Caki2 (cell line): ENCODE measurements at places on chromosomes 1 and 21.

DNA sequence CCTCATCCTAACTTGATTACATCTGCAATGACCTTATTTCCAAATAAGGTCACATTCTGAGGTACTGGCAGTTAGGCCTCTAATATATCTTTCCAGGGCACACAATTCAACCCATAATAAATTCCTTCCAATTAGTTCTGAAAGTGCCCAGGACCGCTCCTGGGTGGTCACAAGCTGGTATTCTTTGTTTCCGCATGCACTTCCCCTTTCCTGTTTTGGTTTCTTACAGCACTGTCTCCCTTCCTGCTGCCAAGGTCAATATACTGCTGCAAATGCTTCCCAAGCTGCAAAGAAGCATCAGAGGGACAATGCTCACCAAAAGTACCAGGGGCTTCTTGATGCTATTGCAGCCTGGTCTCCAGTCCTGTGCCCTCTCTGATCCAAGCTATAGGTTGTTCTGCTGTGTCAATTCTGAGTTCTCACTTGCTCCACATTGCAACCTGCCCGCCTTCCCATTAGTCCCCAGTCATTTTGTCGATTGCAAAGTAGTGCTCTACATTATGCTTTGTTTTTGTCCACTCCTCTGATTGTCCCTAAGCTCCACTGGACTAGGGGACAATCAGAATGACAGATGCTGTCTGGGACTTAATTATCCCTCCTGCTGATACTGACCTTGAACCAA lies 13.9 kb upstream of the XPR1 start:
- DNase-seq = no peak

DNA sequence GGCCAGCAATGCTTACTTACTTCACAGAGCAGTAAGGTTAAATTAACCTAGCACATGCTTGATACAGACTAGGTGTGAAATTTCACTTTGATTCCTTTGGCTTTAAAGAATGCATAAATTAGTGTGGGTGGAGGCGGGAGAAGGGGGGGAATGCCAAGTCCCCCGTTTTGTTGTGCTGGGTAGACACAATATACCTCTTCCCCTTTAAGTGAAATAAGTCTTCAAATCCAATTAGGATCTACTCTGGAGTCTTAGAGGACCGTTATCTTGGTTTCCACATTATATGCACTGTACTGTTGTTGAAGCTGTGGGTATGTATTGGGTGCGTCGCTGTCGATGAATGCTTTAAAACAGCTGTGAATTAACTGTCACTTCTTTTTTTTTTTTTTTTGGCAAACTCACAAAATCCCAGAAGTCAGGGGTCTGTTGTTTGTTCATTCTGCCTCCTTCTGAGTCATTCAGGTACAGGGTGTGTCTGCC lies 1.6 kb upstream of the S1PR1 start:
- no peak for DNase-seq

DNA sequence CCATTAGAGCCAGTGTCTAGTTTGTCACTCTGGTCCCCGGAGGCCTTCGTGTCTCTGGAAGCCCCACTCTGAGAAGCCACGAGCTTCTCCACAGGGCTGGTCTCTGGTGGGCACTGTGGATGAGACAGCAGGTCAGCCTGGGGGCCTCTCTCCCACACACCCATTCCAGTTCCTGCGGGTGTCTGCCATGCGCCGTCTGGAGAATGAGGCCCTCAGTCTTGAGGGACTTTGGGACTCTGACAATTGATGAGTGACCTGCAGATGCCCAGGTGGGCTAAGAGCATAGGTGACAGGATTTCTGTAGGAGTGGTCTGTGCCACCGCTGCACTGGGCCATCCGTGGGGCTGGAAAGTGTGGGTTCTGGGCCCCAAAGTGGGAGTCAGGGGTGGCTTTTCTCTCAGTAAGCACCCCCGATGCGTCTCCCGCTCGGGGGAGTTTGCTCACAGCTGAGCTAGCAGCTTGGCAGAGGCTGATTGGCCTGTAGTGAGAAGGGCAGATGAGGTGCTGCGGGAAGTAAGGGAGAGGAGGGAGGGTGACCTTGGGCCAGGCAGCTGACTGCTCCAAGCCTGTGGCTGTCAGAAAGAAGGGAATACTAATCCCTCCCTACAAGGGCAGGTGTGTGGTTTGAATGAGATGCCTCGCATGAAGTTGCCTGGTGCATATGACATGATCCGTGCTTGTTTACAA lies 26.4 kb downstream of the LHX4 start:
- no peak for DNase-seq

DNA sequence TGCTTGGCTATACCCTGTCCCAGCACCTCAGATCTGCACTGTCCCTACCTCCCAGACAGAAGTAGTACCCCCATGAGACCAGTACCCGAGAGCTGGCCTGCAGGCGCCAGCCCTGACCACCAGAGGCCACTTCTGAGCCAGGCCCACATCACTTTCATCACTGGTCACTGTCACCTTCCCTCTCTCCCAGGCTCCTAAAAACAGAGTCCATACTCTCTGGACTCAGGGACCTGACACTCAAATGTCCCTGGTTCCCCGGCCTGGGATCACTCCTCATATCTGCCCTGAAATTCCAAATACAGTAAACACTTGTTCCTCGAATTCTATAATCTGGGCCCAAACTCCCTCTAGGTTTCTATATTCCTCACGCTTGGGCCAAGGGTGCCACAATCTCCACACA lies 18.7 kb downstream of the TMEM53 start:
- DNase-seq = no peak

GRCh38 chr1:116775116-116775752 lies 21.0 kb downstream of the CD2 start:
- no peak for DNase-seq

GRCh38 chr1:243247901-243248300 lies 7.2 kb downstream of the CEP170 start:
- DNase-seq = no peak

GRCh38 chr1:24964811-24965570 lies 34.9 kb upstream of the RUNX3 start:
- no peak for DNase-seq

DNA sequence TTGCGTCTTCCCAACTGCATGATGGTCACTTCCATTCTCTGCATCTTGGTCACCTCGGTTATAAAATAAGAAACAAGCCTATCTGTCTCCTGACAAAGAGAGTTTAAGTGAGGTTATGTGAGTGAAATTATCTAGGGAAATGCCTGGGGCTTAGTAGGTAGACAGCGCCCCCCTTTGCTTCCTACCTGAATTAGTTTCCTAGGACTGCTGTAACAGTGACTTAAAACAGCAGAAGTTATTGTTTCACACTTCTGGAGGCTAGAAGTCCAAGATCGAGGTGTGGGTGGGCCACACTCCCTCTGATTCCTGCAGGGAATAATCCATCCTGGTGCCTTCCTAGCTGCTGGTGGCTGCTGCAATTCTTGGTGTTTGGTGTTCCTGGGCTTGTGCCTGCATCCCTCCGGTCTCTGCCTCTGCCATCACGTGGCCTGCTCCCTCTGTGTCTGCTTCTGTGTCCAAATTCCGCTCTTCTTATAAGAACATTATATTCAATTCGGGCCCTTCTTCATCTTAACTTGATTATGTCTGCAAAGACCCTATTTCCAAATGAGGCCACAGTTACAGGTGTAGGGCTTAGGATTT lies 92.6 kb downstream of the IGSF21 start:
- DNase-seq = no peak

DNA sequence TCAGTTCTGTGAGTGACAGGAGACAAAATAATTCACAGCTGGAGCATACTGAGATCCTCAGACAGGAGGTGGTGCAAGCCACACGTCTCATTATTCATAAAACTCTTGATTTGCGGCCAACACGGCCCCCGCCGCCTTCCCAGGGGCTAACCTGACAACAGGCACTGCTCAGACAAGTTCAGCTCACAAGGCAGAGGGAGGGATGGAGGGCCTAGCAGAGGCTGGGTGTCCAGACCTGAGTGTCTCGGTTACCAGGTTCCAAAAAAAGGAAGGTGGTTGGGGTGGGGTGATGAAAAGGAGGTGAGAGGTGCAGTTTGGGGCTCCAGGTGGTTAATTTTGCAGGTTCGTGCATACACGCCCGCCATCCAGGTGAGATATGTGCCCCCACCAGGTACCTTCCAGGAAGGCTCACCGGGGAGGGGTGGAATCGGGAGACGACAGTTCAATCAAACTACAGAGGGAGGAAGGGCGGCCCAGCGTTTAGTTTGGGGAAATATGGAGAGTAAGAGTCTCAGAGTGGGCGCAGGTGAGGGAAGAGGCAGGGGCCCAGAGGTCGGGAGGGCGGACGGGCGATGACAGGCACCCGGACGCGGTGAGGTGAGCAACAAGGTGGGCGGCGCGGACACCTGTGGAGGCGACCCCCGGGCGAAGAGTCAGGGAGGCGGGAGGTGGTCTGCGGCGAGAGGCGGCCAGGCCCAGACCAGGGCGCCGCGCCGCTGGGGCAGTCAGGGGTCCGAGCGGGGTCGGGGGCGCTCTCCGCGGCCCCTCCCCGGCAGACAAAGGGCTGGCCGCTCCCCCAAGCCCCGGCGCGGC lies 629 bp downstream of the CTNNBIP1 start:
- no peak for DNase-seq

GRCh38 chr1:32635508-32636277 lies 14.7 kb downstream of the ZBTB8OS start:
- DNase-seq = no peak

DNA sequence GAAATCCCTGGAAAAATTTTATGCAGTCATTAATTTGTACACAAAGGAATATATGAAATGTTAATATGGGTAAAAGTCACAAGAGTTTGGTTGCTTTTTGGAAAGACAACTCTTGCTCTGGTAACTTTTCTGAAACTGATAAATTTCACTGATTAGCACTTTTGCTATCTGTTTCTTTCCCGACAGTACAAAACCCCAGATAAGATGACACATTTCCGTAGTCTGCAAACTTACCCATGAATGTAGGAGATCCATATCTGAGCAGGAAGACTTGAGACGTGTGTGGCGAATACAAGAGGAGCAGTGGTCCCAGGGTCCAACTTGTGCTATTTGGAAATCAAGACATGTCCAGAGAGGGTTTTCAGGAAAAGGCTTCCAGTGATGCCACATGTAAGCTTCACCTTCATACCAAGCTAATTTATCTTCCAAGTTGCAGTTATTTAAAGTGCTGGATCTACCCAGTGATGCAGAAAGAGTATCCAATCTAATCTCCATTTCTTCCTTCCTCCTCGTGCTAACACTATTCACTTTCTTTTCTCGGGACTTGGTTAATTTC lies 35.9 kb upstream of the SAMSN1 start:
- no peak for DNase-seq

- DNase-seq = no peak
These were observed 123.3 kb downstream of the C1orf21 start for GRCh38 chr1:184510110-184510509.

DNA sequence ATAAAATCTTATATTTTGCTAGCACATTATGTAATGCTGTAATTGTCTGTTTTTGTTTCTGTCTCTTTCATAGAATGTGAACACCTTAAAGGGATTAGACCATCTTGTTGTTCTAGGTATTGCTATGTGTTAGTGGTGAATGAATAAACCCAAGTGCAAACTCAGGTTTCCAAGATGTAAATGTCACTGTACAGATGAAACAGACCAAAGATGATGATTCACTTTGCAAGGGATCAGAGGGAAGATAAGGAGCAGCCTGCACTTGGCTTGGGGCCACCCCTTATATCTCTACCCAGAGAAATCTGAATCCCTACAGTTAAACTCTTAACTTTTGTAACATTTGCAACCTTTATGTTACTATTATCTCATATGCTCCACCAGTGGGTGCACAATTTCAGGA lies 25.4 kb downstream of the UROD start:
- no peak for DNase-seq

GRCh38 chr21:15853126-15853525 lies 123.3 kb downstream of the USP25 start:
- DNase-seq = no peak

DNA sequence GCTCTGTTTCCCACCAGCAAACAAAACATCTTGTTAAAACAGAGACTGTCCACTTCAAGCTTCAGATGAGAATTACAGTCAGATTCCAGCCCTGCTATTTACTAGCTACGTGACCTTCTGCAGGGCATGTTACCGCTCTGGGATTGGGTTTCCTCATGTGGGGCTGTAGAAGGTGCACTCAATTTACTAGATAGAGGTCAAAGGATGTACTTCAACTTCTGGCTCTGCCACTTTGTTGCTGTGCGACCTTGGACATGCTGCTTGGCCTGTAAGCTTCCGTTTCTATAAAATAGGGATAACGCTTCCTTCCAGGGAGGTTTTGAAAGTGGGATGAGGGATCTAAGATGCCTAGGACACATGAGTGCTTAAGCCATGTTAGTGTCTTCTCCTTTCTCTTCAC lies 46.0 kb upstream of the LRIG2 start:
- DNase-seq = no peak

DNA sequence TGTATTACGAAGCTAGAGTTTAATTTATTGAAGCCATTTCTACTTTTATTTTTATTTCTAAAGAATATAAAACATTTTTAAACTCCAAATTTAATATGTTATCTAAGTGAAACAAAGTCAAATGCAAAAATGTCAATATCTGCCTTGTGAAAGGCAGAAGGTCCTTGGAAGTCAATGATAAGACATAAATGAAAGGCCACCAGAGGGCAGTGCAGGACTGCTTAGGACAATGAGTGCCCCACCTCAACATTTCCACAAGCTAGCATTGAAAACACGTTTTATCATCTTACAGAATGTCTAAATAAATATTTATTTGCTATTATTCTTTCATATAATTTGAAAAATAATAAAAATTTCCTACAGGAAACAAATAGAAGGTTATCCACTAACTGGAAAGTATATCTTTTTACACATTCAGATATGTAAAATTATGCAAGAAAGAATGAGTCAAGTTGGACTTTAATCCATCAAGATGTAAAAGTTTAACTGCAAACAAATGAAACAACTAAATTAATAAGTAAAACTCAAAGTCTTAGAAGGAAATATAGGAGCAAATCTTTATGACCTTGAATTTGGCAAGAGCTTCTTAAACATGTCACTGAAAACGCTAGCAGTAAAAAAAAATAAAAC lies 140.1 kb upstream of the FMN2 start:
- DNase-seq = peak; percentile 31

- DNase-seq = no peak
These were observed 12.6 kb downstream of the SLC22A15 start for GRCh38 chr1:115988953-115989352.

DNA sequence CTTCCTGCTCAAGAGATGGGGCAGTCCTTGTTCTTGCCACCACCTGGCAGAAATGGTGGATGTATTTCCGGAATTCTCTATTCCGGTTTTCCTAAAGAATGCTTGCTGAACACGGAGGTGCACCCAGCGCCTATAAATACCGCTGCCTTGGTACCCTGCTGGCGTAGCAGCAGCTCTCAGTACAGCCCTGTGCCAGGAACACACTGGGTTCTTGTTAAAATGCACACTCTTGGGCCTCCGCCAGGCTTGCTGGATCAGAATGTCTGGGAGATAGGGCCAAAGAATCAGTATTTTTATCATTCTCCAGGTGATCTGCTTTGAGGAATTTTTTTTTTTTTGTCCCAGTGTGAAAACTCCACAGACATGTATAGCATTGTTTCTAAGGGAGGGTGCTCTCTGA lies 54.2 kb downstream of the IGSF5 start:
- DNase-seq = no peak

GRCh38 chr1:61184040-61184713 lies 101.8 kb downstream of the NFIA start:
- peak; percentile 86 for DNase-seq

- DNase-seq = no peak
These were observed 247.3 kb downstream of the BACH1 start for GRCh38 chr21:29546071-29546470.
